ENCODE measurements at places on chromosomes 2 and 18.

DNA sequence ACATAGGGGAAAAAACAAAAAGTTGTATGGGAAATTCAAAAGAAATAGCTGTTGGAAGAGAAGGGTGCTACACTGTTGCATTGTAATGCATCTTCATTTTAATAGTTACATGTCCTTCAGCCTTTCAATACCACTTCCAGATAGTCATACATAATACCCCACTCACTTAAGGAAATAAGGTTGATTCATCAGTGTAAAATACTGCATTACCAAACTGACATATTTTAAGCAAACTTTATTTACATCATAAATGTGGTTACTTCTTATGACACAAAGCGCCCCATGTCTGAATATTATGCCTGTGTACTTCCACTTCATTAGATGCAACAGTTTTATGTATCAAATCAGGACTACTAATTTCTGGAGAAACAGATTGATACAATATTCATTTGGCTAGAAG, 4.5 kb downstream of the RBMS1 start:
- no peak for DNase-seq

DNA sequence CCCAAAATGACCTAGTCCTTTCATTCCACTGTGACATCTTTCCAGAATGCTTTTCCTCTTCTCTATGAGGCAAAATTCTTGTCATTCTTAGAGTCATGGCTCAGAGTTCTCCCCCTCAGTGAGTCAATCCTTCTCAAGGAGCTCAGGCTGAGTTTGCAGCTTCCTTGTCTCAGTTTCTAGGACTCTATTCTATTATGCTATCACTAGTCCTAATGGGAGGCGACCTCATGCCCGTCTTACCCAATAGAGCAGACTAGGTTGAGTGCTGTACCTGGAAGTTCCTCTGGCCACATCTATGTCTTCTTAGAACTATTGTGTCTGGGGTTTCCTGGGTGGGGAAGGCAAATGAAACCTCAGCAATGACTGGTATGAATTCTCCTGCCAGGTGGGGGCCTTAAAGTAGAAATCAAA, 51.5 kb downstream of the HAUS1 start:
- DNase-seq = no peak

GRCh38 chr2:118014492-118014824, 588 bp upstream of the CCDC93 start:
- no peak for DNase-seq

DNA sequence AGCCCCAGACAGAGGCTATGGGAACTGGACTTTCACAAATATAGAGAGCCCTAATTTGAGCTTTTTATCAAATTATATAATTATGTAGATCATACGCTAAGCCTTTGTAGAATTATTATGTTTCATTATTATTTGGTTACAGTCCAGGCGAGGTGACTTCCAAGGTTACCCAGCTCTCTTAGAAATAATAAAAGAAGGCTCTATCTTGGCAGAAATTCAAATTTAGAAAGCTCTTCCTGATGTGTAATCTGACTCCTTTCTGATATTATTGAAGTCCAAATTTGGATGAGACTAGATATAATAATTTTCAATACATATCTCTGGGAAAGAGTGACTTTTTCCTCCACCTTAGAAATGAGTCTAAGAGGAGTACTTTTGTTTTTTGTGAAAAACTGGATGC, 4.8 kb upstream of the SLC38A11 start:
- DNase-seq = no peak

- DNase-seq = no peak
These were observed 48.9 kb downstream of the FSIP2 start for GRCh38 chr2:185787227-185788145.

DNA sequence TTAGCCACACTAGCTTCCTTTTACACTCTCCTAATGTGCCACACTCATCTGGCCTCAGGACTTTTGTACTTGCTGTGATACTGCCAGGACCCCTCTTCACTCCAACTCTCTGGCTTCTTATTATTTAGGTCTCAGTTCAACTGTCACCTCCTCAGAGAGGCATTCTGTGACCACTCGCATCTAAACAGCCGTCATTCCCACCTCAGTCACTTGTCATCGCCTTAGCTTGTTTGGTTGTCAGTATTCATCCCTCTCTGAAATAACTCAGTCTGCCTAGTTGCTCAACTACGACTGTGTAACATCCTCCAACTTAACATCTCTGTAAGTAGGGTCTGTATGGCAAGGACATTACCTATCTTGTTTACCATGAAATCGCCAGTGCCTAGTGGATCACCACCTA, 27.2 kb downstream of the MGAT4A start:
- DNase-seq = no peak

- DNase-seq = no peak
These were observed 84.2 kb upstream of the FAM136A start for GRCh38 chr2:70385966-70386595.

DNA sequence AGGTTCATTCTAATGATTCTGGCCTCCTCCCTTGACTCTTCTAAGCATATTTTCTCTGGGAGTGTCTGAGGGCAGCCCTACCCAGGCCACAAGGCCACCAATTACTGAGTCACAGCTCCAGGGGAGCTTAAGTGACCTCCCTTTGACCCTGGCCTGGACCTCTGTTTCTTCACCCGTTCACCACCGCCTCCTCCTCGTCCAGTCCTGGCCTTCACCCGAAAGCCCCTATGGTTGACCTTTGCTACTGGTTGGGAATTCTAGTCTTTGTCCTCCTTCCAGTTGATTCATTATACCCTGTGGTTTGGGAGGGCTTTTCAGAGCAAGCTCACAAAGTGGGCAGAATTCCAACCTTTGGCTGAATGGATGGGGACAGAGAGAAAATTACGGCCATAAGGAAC, 72.6 kb downstream of the NRP2 start:
- no peak for DNase-seq

Measured in omental fat pad (tissue), 4 donors.